CD4-positive, alpha-beta T cell (primary cell): ENCODE measurements at places on chromosomes 3 and 15.

GRCh38 chr15:101252836-101253235 is 988 bp upstream of the CHSY1 start:
- DNase-seq: no peak

GRCh38 chr15:90337256-90337655 is 14.8 kb upstream of the ZNF774 start:
- DNase-seq: no peak

DNA sequence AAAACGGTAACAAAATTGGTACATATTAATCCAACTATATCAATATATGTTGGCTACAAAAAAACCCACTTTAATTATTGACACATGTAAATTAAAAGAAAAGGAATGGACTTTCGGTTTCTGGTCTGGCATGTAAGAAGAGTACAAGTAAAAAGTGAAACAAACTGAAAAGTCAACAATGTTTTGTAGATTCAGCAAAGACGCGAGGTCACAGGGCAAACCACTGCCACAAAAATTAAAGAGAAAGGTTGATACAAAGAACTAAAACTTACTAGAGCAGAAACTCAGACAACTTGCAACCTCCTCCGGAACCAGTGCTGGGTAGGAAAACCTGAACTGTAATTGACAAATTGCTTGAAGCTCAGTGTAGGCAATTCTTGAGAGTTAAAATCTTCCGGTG is 110.6 kb upstream of the ARPP21 start:
- DNase-seq: no peak

GRCh38 chr3:11909726-11910125 is 63.0 kb upstream of the TAMM41 start:
- no peak for DNase-seq

GRCh38 chr15:85154061-85154460 is 172.4 kb downstream of the PDE8A start:
- no peak for DNase-seq
